Activated T-cell treated with anti-CD3 and anti-CD28 coated beads, Interleukin-2, amount 50 U/mL, for 24 hours (primary cell): ENCODE measurements at places on chromosomes 6 and 20.

GRCh38 chr20:40196846-40197436, 492.1 kb downstream of the MAFB start:
- DNase-seq: no peak

GRCh38 chr6:5677219-5678000, 329.3 kb downstream of the NRN1 start:
- no peak for DNase-seq

GRCh38 chr6:144007478-144008119, 460 bp downstream of the PLAGL1 start:
- no peak for DNase-seq

- no peak for DNase-seq
These were observed 51.6 kb upstream of the SNAP25 start for GRCh38 chr20:10167040-10167439.

DNA sequence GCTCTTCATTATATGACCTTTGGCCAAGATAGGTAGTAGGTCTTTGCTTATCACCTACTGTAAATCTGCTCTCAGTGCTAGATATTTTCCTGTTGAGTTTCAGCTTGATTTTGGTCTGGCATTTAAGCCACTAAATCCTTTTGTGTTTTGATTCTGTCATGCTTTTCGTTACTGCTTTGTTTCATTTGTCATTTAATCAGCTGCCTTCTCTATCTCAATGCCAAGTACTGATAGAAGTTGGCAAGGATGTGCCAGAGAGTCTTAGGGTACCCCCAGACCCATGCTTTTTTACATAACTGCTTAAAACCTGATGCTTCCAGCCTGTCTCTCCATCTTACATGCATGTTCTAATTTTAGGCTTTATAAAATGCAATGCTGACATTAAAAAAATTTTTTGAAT, 300.1 kb upstream of the SASH1 start:
- no peak for DNase-seq

GRCh38 chr6:56101141-56101553, 146.2 kb downstream of the COL21A1 start:
- no peak for DNase-seq

- peak; percentile 61 for DNase-seq
These were observed 69.0 kb downstream of the MOCS1 start for GRCh38 chr6:39865011-39865888.

- DNase-seq: no peak
These were observed 275.1 kb downstream of the CDC5L start for GRCh38 chr6:44662461-44663121.

DNA sequence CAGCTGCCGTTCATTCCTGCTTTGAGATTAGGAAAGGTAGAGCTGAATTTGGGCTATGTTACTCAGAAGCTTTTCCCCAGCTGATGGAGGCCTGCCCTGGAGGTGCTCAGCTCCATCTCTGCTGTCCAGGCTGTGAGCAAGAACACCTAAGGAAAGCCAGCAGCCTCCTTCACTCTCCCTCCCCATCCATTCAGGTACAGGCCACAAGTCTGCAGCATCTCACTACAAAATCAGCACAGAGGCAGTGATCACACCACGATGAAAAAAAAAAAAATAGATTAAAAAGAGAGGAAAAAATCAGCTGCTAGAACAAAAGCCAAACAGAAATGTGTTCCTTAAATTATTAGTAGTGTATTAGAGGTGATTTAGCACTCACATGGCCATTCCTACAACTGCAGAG, 515.0 kb downstream of the CDH26 start:
- DNase-seq: no peak

DNA sequence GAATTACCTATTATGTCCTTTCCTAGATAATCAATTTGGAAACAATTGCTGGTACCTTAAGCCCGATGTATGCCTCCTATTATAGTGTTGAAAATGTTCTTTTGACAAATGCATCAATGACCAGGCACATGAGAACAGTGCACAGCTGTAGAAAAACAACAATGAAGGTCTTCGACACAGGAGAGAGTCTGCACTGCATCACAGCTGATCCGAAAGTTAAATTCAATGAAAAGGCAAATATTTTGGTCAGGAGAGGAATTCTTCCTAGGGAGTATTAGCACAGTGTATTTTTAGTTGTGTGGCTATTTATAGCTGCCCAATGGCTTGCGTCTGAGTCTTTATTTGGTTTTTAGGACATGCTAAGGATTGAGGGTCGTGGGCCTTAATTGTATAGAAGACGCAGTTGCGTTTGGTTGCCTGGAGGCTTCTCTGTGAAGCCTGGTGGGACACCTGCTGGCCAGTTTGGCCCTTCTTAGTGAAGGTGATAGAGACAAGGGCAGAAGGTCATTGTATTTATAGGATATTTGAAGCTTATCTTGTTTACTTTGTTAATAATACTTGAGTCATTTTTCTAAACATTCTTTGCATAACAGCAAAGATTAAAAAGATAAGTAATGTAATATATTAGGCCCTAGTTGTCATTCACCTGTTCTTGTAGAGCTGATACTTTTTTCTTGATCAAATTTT, 72.3 kb downstream of the CDYL start:
- DNase-seq: no peak

GRCh38 chr6:161111261-161111660, 119.7 kb downstream of the MAP3K4 start:
- DNase-seq: no peak

DNA sequence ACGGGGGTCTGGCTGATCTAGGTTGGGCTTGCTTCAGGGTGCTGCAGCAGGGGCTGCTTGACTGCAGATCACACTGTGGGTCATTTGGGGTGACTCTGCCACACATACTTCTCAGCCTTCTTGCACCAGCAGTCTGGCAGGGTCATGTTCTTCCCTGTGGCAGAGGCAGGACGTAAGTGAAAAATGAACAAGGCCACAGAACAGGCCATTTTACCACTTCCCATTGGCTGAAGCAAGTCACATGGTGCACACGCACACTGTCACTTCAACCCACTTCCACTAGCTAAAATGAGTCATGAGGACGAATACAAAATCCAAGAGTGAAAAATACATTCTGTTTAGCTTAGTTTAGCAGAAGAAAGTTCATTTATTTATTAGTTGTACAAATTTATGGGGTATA, 168.6 kb upstream of the GGTLC1 start:
- DNase-seq: no peak

- DNase-seq: peak; percentile 72
These were observed 12.1 kb upstream of the OCSTAMP start for GRCh38 chr20:46562373-46563169.

DNA sequence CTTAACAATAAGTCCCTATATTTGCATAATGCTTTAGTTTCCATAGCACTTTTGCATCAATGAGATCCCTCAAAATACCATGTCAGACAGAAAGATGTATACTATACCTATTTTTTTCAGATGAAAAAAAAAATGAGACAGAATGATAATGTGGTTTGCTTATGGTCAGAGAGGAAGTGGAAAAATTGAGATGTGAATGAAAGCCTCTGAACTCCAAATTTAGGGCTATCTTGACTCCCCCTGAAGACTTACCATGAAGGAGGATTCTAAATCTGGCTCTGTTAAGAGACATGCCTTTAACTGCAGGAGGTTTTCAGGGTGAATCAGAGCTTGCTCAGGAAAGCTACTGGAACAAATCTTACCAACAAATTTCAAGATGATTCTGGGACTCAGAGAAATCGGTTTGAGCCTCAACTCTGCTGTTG, 176.2 kb downstream of the ISM1 start:
- DNase-seq: no peak

- DNase-seq: no peak
These were observed 109.0 kb upstream of the FLRT3 start for GRCh38 chr20:14446446-14446845.

- DNase-seq: no peak
These were observed 27.5 kb upstream of the TAF8 start for GRCh38 chr6:42022755-42023384.

DNA sequence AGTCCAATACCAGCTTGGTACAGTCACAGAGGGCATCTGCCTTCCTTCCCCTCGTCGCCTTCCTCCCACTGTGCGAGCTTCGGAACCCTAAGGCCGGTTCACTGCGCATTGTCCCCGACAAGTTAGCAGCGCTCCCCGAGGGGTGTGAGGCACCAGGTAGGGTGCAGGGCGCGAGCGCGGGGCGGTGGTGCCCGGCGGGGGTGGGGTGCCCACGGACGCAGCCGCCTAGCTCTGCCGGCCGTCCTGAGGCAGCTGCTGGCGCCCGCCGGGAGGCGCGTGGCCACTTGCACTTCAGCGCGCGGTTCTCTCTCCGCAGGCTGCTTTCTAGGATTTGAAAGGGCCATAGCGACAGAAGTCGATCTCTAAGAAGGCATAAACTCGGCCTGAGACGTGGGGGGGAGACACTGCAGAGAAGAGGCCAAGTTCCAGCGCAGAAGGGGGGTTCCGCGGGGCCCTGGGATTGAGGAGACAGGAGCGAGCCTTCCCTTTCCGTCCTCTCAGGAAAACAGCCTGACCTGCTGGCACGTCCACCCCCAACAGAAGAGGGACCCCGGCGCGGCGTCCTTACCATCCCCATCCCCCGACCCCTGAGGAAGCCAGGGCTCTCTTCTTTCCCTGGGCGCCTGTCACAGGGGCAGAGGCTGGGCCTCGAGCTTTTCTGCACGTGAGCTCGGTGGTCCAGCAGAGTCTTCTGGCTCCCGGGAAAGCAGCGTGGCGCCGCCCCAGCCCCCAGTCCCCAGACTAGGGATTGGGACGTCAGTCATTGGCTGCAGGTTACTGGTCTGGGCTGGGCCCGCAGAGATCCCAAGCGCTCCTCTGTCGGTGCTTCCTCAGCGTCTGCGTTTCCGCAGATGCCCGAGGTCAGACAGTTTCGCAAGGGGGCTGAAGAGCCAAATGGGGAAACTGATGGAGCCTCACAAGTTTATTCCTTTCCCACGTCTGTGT, 15.6 kb upstream of the PRDM13 start:
- no peak for DNase-seq

DNA sequence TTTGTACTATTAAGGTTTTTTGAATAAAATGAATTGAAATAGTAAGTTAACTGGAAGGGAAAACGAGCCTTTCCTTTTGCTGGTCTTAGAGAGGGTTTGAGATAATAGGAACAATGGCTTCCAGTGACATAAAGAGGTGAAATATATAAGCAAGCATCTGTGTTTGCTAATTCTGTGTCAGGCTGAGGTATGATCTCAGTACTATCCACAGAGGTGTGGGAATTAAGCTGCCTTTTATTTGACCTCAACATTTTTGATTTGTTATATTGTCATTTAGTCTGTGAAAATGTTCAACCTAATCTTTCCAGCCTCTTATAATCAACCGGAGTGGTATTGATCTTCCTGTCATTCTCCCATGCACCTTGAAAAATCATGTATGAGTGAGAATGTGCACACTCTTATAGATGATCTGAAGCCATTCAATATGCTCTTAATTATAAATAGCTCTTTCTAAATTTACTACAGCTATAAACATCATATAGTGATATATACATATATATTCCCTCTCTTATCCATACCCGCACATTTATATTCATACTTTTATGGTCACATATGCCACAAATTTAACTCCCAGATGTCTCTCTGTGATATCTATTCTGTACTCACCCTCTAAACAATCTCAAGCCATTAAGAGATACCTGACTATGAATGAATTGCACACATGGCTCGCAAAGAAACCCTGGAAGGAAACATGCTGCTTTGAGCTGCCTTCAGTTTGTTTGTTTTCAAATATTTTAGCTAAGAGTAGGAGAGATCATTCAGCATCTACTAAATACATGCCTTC, 754.7 kb upstream of the NRSN1 start:
- DNase-seq: no peak

- no peak for DNase-seq
These were observed 221.8 kb upstream of the SOX4 start for GRCh38 chr6:21371676-21372171.

GRCh38 chr20:49671433-49671832, 42.2 kb downstream of the B4GALT5 start:
- no peak for DNase-seq

DNA sequence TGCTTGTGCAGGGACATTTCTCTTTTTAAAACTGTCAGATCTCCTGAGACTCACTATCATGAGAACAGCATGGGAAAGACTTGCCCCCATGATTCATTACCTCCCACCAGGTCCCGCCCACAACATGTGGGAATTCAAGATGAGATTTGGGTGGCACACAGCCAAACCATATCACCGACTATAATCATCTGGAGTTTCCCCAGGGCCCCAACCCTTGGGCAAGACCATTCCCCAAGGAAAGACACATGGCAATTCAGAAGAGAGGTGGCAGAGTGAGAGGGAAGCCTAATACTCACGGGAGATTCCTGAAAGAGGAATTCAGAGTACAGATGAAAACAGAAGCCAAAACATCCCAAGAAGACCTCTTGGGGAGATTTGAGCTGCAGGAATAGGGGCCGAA, 291.0 kb upstream of the PLCB4 start:
- no peak for DNase-seq

DNA sequence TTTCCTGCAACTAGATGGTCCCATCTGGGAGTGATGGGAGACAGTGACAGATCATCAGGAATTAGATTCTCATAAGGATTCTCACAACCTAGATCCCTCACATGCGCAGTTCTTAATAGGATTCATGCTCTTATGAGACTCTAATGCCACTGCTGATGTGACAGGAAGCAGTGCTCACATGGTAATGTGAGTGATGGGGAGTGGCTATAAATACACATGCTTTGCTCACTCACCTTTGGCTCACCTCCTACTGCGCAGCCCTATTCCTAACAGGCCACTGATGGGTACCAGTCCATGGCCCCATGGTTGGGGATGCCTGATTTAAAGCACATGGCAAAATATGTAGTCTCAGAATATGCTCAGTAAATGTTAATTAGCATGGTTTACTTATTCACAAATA, 80.6 kb upstream of the MBOAT1 start:
- no peak for DNase-seq

- no peak for DNase-seq
These were observed 68.3 kb downstream of the CNBD2 start for GRCh38 chr20:36036688-36037087.

DNA sequence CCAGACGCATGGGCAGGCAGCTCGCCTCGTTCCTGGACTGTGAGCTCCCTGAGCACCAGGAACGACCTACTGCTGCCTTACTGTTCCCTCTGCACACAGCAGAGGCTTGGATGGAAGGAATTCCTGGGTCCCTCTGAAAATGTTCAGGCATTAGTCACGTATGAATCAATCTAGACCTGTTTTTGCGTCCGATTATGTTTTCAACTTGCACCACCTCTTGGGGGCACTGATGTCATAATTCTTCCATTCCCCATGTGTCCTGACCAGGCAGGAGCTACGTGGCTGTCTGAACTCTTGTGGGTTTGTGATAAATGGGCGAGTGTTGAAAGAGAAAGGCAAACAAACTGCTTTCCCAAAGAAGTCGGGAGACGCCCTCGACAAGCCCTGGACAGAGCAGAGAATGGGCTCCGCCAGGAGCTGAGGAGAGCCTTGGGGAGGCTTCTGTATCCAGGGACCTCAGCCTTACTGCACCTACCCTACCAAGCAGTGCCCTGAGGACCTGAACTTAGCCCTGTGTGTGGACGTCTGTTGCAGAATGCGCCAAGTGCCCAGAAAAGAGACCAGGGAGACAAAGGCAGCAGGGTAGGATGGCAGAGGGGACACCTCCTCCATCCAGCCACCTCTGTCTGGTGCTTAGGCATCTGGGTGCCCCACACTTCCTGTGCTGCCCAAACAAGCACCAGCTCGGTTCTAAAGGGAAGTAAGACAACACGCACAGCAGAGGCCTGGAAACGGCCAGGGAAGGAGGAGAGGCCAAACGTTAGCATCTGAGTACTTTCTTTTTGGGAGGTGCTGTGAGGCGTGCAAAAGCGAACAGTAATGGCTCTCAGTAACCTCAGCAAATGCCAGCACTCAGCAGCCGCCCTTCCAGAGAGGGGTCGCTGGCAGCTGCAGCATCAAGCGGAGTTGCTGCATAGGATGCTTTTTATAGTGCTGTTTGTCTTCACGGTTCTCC, 124.2 kb downstream of the LY86 start:
- no peak for DNase-seq
